Peyer's patch (tissue), 4 donors: ENCODE measurements at places on chromosomes 6 and 20. TPM values are rescaled to one million over a fixed set of nuclear protein-coding genes. Genes with fewer than 3 reads are reported as not detected.

DNA sequence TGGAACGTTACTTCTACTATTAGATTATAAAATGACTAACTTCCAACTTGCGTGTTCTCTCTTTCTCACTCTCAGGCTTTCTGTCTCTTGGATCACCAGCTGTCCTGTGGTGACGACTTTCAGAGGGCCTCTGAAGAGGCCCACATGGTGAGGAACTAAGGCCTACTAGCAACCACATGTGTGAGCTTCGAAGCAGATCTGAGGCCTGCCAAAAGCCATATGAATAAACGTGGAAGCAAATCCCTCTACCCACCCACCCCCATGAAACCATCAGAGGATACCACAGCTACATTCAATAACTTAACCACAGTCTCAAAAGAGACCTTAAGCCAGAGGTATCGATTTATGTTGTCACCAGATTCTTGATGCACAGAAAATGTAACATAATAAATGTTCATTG, 13.5 kb upstream of the BMP5 start:
- DNase-seq, result no peak

GRCh38 chr20:51710361-51710894, 57.8 kb downstream of the ATP9A start:
- no peak for DNase-seq

- DNase-seq, result no peak
Measured at GRCh38 chr6:101818051-101818450, 424.5 kb downstream of the GRIK2 start.

DNA sequence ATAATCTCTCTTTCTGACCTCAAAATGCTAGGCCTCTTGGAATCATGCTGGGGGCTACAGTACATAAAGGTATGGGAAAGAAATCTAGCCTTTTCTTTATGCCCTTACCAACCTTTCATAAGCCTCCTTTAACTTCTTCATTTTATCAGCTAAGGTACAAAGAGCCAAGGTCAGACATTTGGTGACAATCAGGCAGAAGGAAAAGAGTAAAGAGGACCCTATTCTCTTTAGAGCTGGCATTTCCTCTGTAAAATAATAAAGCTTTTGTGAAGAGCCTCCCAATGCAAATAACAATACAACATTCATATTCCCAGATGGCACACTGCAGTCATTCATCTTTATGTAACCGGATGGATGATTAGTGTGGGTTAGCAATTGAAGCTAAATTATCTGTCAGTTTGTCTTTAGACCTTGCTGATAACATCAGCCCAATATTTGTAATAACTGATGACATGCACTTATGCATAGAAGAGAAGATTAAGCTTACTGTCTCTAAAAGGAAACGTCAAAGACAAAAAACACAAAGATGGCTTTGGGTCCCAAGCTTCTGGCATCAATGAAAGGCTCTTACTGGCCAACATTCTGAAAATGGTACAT, 163.1 kb downstream of the IBTK start:
- no peak for DNase-seq

- DNase-seq, result no peak
Measured at GRCh38 chr6:3412779-3413500, 43.9 kb downstream of the SLC22A23 start.

DNA sequence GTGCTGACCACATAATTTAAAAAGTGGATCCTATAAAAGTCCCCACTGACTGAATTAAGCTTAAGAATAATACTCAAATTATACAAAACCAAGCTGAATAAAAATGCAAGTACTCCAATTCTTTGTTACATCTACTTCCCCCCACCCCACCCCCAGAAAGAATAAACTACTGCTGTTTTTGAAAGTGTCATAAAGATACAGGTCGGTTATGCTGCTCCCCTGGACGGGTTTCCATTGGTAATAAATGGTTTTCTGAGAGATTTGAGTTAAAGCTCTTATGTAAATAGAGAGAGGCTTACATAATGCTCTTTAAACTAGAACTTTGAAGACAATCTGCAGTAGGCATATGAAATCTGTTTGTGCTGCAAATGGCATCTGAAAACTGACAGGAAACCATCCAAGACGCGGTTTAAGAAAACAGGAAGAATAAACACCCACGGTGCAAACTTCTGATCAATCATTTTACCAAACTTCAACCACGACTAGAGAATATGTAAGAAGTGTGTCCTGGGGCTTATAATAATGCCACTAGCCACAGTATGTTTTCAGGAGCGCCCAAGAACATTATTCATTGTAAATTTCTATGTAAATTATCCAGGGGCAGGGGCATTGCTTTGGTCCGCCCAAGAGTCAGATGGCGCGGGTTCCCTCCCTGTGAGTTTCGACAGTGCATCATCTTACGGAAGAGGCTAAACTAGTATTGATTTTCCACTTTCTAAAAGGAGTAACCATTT, 10.8 kb upstream of the POU3F2 start:
- no peak for DNase-seq

DNA sequence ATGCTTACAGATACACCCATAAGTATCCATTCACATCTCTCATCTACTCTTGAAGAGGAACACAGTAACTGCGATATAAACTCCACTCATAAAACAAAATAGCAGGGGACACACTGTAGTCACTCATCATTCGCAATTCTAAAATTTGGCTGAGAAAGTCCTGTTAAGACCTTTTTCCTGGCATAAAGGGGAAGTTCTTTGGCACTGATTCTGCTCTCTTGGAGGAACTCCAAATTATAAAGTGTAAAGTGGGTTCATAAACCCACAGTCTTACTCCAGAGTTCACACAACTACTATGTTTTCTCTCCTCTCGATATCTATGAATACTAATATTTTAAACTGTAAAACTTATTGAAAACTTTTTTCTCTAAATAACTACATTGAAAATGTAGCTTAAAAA, 80.6 kb downstream of the ADGB start:
- DNase-seq, result no peak

DNA sequence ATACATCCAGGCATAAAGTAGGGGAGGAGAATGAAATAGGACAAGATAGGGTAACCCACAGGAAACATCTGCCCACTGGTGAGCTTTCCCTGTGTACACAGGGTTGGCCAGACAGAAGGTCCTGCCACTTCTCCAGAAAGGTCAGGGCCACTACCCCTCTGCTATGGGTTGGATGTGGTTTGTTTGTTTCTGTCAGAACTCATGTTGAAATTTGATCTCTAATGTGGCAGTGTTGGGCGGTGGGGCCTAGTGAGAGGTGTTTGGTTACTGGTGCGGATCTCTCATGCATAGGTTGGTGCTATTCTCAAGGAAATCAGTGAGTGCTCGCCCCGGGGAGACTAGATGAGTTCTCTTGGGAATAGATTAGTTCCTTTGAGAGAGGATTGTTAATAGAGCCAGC, 15.6 kb upstream of the MAS1 start:
- no peak for DNase-seq

- DNase-seq, result no peak
Measured at GRCh38 chr20:49924247-49924646, 8.9 kb upstream of the SPATA2 start.

- no peak for DNase-seq
Measured at GRCh38 chr20:61846741-61847419, 218.8 kb downstream of the TAF4 start.

- no peak for DNase-seq
Measured at GRCh38 chr20:23094213-23094896, 8.2 kb upstream of the CD93 start.

DNA sequence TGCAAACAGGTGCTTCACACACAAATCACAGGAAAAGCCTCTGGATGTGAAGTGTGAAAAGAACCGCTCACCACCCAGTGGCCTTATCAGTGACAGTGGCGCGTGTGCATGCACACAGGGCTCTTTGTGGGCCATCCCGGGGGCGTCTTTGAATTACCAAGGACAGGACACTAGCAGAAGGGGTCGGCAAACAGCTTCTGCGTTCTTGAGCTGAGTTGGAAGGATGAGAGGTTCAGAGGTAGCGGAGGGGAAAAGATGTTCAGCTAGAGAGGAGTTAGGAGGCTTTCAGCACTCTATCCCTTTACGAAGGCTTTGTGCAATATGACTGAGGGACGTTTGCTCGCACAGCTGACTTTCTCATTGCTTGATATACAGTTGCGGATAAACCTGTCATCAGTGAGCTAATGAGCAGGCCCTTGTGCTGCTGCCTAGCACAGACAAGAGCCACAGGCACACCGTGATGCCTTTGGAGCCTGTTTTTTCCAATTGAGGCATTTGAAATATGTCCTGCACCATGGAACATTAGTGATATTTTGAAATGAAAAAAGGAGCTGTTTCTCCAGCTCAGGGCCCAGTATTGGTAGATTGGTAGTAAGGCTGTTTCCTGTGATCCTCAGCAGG, 83.1 kb downstream of the IYD start:
- no peak for DNase-seq

GRCh38 chr6:35178012-35178411, 35.7 kb upstream of the SCUBE3 start:
- no peak for DNase-seq

GRCh38 chr6:111764238-111765175, 108.7 kb downstream of the FYN start:
- peak; percentile 85 for DNase-seq

DNA sequence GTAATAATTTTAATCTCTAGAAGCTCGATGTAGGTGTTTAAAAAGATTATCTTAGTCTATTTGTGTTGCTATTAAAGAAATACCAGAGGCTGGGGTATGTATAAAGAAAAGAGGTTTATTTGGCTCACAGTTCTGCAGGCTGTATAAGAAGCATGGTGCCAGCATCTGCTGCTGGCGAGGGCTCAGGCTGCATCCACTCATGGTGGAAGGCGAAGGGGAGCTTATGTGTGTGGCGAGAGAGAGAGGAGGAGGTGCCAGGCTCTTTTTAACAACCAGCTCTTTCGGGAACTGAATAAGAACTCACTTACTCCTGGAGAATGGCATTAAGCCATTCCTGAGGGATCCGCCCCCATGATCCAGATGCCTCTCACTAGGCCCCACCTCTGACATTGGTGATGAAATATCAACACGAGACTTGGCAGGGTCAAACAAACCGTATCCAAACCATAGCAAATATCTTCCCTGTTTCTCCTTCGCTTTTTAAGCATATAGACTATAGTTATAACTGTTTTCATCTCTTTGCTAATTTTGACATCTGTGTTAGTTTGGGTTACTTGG, 24.5 kb downstream of the CHMP4B start:
- no peak for DNase-seq

GRCh38 chr6:125562156-125562555, 187.3 kb upstream of the HEY2 start:
- DNase-seq, result no peak

- DNase-seq, result no peak
Measured at GRCh38 chr6:82072121-82072521, 175.4 kb downstream of the IBTK start.

- DNase-seq, result no peak
Measured at GRCh38 chr20:63848003-63848911, 13.0 kb upstream of the ABHD16B start.

DNA sequence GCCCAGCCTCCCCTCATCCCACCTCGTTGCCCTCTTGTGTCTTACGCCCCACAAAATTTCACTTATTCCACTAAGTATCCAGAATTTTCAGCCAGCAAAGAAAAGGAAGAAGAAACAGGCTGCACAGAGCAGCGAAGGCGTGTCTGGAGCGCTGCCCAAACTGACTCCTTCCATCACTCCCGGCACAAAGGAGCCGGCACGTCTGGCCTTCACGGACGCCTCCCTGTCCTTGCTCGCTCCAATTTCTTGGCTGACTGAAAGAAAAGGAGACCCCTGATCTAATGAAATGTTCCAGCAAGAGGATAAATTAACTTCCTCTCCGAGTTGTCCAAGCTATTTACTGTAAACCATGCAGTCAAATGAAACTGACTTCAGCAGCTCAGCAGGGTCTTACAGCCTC, 152.3 kb upstream of the CDH4 start:
- DNase-seq, result no peak

GRCh38 chr20:53948383-53949318, 121.7 kb downstream of the BCAS1 start:
- DNase-seq, result no peak

- DNase-seq, result no peak
Measured at GRCh38 chr6:159649441-159649840, 43.6 kb downstream of the SOD2 start.

- DNase-seq, result no peak
Measured at GRCh38 chr20:25592135-25592852, 7.0 kb upstream of the NINL start.

GRCh38 chr20:21090721-21091120, 15.4 kb downstream of the LINC00237 start:
- DNase-seq, result no peak

- DNase-seq, result no peak
Measured at GRCh38 chr6:53044572-53044971, 20.6 kb upstream of the FBXO9 start.

DNA sequence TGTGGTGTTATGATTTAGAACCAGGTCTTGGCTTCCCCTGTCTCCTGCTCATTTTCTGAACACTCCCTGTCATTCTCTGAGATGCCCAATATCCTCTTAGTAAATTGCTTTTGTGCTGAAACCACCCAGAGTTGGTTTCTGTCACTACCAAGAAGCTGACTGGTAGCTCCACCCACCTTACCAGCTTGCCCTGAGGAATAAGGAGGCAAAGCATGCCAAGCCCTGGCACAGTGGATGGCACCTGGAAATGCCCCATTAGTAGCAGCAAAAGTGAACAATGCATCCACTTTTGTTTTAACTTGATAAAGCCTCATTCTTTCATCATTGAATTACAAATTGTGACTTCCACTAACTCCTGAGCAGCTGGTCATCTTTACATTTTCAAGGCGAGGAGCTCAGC, 157.7 kb downstream of the CDC5L start:
- DNase-seq, result no peak

DNA sequence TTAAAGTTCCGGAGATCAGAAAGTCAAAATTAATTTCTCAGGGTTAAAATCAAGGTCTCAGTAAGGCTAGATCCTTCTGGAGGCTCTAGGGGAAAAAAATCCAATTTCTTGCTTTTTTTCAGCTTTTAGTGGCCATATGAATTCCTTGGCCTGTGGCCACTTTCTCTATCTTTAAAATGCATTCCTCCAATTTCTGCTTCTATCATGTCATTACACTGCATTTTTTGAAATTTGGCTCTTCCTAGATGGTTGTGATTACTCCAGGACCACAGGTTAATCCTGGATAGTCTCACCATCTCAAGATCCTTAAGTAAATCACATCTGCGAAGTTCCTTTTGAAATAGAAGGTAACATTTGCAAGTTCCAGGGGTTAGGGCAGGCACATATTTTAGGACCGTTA, 1294.9 kb upstream of the CITED2 start:
- DNase-seq, result no peak

The MKKS gene
- 19.3 TPM for total RNA-seq

The EYA4 gene
- not detected for total RNA-seq

The SCGN gene
- 4.1 TPM for total RNA-seq

The GABRR2 gene
- 2.5 TPM for total RNA-seq

The BAK1 gene
- total RNA-seq, result 64.5 TPM

The SLC22A2 gene
- not detected for total RNA-seq

The PLEKHG1 gene
- total RNA-seq, result 52.2 TPM

The ABT1 gene
- total RNA-seq, result 12.1 TPM

The TMEM200A gene
- total RNA-seq, result 2.5 TPM

The CDKAL1 gene
- 31.4 TPM for total RNA-seq

The PLN gene
- total RNA-seq, result 6.1 TPM

The MTO1 gene
- 35.0 TPM for total RNA-seq

The KCNK16 gene
- total RNA-seq, result not detected
